NCI-H1105 treated with DMSO at 0.1 percent for 48 hours (cell line): ENCODE measurements at places on chromosomes 1 and 21.

DNA sequence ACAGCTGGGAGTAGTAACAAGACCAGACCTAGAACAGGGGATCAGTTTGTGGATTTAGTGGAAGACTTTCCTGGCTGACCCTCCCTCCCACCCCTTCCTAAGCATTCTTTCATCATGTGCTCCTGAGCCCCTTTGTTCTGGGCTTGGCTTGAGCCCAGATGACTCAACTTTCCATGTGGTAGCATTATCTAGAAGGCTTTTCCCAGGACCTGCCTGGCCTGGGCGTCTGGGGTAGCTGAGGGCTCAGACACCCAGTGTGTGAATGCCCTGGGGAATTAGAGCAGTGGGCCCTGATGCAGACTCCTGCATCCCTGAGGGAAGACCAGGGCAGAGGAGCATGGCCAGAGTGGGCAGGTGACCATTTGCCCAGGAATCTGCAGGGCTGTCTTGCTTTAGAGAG lies 44.1 kb upstream of the TSPAN2 start:
- DNase-seq, result no peak

DNA sequence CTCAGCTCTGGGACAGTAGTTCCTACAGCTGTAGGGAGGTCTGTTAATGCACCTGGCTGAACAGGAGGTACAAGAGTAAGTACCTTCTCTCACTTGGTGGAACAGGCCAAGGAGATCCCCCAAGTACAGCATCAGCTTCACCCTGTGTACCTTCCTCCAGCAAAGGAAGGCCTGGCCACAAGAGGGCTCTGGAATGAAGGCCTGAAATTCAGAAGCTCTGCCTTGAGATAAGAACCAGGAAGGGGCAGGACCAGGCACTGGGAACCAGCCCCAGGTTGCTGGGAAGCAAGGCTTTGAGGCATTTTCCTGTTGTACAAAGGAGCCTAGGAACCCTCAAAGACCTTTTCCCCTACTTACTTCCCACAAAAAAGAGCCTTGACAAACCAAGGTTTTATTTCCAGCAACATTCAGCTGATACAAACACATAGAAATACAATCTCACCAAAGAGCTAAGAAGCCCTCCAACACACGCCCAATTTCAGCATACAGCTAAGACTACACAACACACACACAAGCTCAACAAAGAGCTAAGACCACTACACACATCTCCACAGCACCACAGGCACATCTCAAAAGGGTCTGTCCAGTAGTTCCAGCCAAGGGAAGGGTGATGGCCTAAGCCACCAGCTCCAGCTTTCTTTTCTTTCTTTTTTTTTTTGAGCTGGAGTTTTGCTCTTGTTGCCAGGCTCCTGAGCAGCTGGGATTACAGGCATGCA lies 23.5 kb downstream of the F11R start:
- DNase-seq, result no peak

DNA sequence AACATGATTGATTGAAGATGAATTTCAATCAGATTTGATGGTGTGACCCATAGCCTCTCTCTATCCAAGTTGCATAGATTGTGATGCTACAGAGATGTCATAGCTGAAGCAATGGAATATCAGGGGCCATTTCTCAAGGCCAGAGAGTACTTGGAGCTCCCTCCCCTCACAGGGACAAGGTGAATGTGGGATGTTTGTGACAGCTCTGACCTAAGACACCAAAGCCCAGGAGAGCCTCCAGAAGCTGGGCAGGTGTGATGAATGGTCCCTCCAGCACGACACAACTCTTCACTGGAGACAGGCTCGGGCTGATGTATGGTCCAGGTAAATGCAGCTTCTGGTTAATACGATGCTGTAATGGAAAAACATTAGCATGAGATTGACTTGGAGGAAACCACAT lies 101.0 kb upstream of the ZC3H12A start:
- DNase-seq, result no peak

- DNase-seq, result no peak
Measured at GRCh38 chr21:25717491-25718147, 17.1 kb downstream of the ATP5PF start.

DNA sequence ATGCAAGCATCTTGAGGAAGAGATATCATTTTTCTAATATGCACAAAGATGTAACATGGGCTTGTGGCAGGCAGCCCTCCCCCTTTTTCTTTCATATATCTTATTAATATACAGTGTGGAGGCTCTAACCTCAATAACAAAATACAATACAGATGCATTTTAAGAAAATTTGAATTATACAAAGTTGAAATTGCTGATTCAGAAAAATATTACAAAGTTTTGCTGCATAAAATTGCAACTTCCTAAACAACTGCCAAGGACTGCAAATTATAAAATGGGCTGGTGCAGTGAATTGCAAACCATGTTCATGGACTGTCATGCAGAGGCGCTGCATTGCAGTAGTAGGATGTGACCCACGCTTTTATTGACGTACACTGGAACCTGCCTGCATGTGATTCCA lies 84.0 kb downstream of the LPAR3 start:
- DNase-seq, result no peak

GRCh38 chr21:28380241-28380640 lies 612.4 kb downstream of the LTN1 start:
- no peak for DNase-seq

DNA sequence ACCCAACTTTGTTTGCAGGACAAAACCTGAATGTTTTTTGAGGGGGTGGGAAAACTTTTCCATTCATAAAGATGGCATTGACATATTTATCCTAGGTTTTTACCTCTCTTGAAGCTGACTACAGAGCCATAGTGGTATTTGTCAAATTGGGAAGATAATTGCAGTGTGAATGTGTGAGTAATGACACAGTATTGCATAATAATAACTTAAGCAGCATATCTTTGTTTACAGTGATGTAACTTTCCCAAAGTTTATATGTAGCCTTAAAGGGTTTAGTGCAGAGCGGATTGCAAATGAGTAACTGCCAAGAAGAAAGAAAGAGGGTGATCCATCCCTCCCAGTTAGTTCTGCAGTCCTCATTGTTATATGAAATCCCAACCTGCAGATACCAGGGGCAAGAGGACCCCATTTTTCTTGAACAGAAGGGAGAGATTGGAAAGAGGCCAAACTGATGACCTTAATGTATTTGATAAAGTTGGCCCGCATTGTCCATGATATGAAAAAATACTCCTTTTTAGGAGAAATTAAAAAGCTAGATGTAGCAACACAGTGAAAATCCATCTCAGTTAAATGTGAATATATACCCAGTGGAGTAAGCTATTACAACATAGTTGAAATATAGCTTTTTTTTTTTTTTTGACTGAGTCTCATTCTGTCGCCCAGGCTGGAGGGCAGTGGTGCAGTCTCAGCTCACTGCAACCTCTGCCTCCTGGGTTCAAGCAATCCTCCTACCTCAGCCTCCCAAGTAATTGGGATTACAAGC lies 23.7 kb upstream of the NFIA start:
- DNase-seq, result no peak

DNA sequence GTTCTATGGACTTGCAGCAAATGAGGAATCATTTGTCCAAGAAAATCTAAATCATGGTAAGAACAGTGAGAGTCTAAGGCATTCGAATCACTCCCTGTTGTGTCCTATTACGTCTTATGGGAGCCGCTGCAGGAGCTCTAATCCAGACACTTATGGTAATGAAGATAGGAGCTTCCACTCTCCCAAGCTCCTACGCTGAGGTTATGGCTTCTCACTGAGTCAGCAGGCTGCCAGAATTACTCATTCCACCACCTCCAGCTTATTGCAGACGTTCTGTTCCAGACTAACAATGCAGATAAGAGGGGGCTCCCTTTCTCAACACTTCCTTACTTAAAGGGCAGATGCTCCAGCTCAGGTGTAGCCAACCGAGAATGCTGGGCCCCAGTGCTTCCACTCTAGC lies 212.6 kb downstream of the GREM2 start:
- DNase-seq, result no peak

DNA sequence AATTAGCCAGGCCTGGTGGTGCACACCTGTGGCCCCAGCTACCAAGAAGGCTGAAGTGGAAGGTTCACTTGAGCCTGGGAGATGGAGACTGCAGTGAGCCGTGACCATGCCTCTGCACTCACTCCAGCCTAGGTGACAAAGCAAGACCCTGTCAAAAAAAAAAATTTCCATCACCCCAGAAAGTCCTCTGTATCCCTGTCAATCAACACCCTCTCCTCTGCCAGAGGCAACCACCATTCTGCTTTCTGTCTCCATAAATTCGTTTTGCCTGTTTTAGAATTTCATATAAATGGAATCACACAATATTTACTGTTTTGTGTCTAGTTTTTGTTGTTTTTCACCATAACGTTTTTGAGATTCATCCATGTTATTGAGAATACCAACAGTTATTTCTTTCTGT lies 141.6 kb upstream of the SLC45A1 start:
- no peak for DNase-seq
